Foreskin keratinocyte (primary cell): ENCODE measurements at places on chromosomes 4 and X. TPM values are rescaled to one million over a fixed set of nuclear protein-coding genes. Genes with fewer than 3 reads are reported as not detected.

The RAB28 gene
- 16.9 and 17.5 TPM in 2 replicates for total RNA-seq

The TRAM1L1 gene
- total RNA-seq: 1.2 and 1.3 TPM in 2 replicates

The TMPRSS11F gene
- 0.04 and 0.10 TPM in 2 replicates for total RNA-seq

The EXOC1L gene
- not detected in 2 replicates for total RNA-seq

The CSAG1 gene
- total RNA-seq: not detected in 2 replicates

The PDZD4 gene
- total RNA-seq: 0.04 and 0.07 TPM in 2 replicates

The MAGEC2 gene
- not detected in 2 replicates for total RNA-seq

The CYTL1 gene
- total RNA-seq: 0.42 TPM in 1 of 2 replicates, not detected in the other

The SPANXA2 gene
- not detected in 2 replicates for total RNA-seq

The ARHGAP6 gene
- 0.11 TPM in 1 of 2 replicates, not detected in the other for total RNA-seq

The TMSB15A gene
- 0.20 and 0.25 TPM in 2 replicates for total RNA-seq

The NPY5R gene
- not detected in 2 replicates for total RNA-seq

The ARHGAP36 gene
- total RNA-seq: not detected in 2 replicates

The RAB39B gene
- total RNA-seq: 0.03 TPM in 1 of 2 replicates, not detected in the other

The SRPK3 gene
- total RNA-seq: 0.03 and 0.04 TPM in 2 replicates

The COX7B2 gene
- not detected in 2 replicates for total RNA-seq

The MID1 gene
- total RNA-seq: 12.6 and 17.6 TPM in 2 replicates

The SCARB2 gene
- total RNA-seq: 57.5 and 70.4 TPM in 2 replicates

The MTMR1 gene
- total RNA-seq: 48.5 and 50.3 TPM in 2 replicates

The TEX13C gene
- total RNA-seq: not detected in 2 replicates

The NPY2R gene
- not detected in 2 replicates for total RNA-seq

The MAGEA12 gene
- total RNA-seq: not detected in 2 replicates

The PNMA6F gene
- not detected in 2 replicates for total RNA-seq

The RAPGEF2 gene
- total RNA-seq: 18.9 and 19.4 TPM in 2 replicates

The CLCN4 gene
- total RNA-seq: 0.35 and 0.44 TPM in 2 replicates

The DUX4 gene
- total RNA-seq: not detected in 2 replicates

The P2RY4 gene
- total RNA-seq: not detected in 2 replicates

The UGT2B17 gene
- not detected in 2 replicates for total RNA-seq

The HTRA3 gene
- total RNA-seq: not detected in 2 replicates

The PRKG2 gene
- total RNA-seq: 0.48 and 0.63 TPM in 2 replicates

The BMP3 gene
- not detected in 2 replicates for total RNA-seq

The F8A3 gene
- total RNA-seq: not detected in 2 replicates

The ING2 gene
- total RNA-seq: 18.5 and 23.3 TPM in 2 replicates

The CCKAR gene
- total RNA-seq: not detected in 2 replicates

The MMGT1 gene
- total RNA-seq: 23.5 and 23.8 TPM in 2 replicates

The ZXDB gene
- total RNA-seq: 7.2 and 8.2 TPM in 2 replicates

The ASB12 gene
- total RNA-seq: 0.07 TPM in 1 of 2 replicates, not detected in the other

The GRPR gene
- total RNA-seq: 0.11 TPM in 1 of 2 replicates, not detected in the other

The MTNR1A gene
- total RNA-seq: not detected in 2 replicates

The HSFX4 gene
- total RNA-seq: not detected in 2 replicates

The CPZ gene
- not detected in 2 replicates for total RNA-seq

The ZMAT1 gene
- not detected in 2 replicates for total RNA-seq

The IL2RG gene
- 0.11 and 0.27 TPM in 2 replicates for total RNA-seq

The FAT4 gene
- total RNA-seq: 1.4 and 1.5 TPM in 2 replicates

The FAM3A gene
- total RNA-seq: 23.7 and 27.1 TPM in 2 replicates

The ARSJ gene
- 11.1 and 13.9 TPM in 2 replicates for total RNA-seq

The CRMP1 gene
- total RNA-seq: not detected in 2 replicates

The GAGE1 gene
- not detected in 2 replicates for total RNA-seq

The SPANXA1 gene
- not detected in 2 replicates for total RNA-seq

The YY2 gene
- 2.2 TPM in 2 replicates for total RNA-seq

The SLC2A9 gene
- 33.2 and 43.9 TPM in 2 replicates for total RNA-seq

The CT83 gene
- not detected in 2 replicates for total RNA-seq

The CLDN22 gene
- total RNA-seq: not detected in 2 replicates

The PWWP3B gene
- 0.03 and 0.07 TPM in 2 replicates for total RNA-seq

The FRG2 gene
- not detected in 2 replicates for total RNA-seq

The ELF2 gene
- total RNA-seq: 18.9 and 22.1 TPM in 2 replicates
